Liver (tissue), 10 donors: ENCODE measurements at places on chromosomes 5 and 9. TPM values are rescaled to one million over a fixed set of nuclear protein-coding genes. Genes with fewer than 3 reads are reported as not detected.

DNA sequence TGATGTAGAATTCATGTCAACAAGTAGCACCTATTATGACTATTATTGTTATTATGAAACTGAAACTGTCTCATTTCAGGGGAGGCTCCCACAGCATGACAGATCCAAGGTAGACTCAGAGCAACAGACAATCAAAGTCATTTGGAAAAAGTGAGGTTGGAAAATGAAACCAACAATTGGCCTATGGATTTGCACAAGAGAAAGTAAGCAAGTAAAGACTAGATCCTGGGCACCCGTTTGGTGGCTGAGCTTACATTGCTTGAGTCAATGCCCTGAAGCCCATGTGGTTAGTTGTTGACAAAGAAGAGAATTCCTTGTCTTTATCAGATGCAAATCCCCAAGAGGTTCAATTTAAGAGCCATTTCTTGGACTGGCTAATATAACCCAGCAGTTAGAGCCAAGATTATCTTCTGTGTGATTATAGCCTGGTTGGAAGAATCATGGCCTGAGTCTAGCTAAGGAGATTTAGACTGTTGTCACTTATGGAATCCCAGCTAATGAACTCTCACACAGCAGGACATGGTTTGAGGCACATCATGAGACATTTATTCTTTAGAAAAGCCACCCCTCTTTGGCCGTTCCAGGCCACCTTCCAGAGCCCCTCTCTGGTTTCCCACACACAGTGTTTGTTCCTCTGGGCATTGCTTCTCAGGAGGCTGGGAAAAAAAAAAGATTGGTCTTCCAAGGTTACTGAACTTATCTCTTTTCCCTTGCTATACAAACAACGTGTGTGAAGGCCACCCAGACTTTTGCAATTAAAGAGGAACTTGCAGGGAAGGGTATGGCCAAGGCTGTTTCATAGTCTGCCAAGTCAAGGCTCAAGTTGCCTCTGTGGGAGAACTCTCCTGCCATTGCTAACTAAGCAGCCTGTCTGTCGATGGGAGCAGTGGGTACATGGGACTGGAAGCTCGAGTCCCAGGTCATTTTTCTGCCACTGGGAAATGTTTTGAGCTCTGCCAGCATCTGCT, 399.5 kb downstream of the ENC1 start:
- H3K27ac ChIP-seq = no peak overlapping the region
- H3K36me3 ChIP-seq = no peaks in the 10 kb centered on the region
- no peak for DNase-seq
- H3K4me3 ChIP-seq = no peak overlapping the region

DNA sequence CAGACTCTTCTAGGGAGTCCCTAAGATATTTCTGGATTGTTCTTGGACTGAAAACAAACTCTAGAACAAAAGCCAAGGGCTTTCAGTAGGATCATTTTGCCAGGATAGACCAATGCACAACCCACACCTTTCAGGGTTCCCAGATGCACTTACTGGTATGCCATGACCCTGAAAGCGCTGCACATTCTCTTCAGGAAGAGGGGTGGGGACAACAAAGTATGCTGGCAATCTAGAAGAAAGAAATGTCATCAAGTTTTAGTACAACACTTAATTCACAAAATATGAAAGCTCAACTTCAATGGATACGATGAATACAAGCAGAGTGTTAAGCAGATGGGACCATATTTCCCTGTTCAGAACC, 57.2 kb downstream of the MTMR12 start:
- DNase-seq = no peak
- H3K27me3 ChIP-seq = no peaks in the 10 kb centered on the region
- no peak overlapping the region for H3K4me3 ChIP-seq

DNA sequence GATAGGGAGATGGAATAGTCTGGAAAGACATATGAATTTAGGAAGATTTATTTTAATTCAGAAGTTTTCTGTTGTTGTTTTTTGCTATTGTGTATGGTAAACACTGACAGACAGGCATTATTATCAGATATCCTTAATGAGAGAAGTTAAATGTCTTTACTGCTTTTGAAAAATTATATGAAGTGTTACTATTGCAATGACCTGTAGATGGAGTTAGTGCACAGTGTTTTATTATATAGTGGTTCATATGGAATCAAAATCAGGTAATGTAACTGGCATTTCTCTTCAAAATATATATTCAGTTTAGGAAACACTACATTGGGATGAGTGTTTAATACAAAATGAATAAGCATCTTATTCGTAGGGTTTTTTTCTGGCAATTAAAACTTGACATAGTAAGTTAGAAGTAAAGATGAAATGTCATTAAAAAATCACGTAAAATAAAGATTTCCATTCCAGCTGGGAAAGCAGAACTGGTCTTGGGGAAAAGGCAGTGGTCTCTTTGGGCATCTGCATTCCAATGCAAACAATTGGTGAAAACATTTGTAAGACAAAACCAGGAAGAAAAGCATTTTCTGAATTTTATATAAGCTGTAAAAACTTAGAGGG, 3.9 kb downstream of the GABRA1 start:
- H3K4me1 ChIP-seq = no peaks in the 10 kb centered on the region
- H3K36me3 ChIP-seq = no peaks in the 10 kb centered on the region
- no peak for DNase-seq
- peaks cover 5% of the 10 kb centered on the region for H3K27me3 ChIP-seq
- H3K27ac ChIP-seq = no peak overlapping the region

DNA sequence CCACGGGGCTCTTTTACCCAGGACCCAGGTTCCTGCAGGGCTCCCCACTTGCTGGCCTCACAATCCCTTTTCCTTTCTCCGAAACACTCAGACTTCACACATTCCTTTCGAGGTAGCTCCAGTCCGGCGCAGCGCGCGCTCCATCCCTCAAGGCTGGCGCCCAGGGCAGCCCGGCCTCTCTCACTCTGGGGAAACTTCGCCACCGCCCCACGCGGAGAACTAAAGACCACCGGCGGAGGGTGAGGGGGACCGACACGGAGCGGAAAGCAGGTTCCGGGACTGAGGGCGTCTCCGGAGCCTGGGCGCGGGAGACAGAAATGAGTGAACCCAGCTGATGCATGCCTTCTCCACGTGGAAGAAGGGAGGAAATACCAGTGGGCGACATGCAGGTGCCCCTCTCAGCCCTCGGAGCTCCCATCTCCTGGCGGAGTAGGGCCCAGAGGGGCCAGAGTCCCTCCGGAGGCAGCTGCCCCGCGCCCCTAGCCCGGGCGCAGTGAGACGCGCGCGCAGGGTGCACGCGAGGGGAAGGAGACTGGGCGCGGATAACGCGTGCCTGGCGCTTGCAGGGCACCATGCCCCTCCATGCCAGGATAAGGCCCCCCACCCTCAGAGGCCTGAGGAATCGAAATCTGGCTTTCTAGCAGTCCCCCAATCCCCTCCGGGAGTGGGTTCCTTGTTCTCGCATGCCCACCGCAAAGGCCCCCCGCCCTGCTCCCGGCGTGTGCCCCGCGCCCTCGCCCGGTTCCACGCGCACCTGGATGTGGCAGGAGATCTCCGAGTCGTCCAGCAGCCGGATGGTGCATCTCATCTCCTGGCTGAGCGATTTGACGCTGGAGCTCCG, 650 bp downstream of the FRMD3 start:
- H3K4me3 ChIP-seq = peak overlapping the region; percentile 65
- H3K27ac ChIP-seq = no peak overlapping the region
- H3K36me3 ChIP-seq = no peaks in the 10 kb centered on the region
- DNase-seq = no peak
- H3K27me3 ChIP-seq = no peaks in the 10 kb centered on the region

DNA sequence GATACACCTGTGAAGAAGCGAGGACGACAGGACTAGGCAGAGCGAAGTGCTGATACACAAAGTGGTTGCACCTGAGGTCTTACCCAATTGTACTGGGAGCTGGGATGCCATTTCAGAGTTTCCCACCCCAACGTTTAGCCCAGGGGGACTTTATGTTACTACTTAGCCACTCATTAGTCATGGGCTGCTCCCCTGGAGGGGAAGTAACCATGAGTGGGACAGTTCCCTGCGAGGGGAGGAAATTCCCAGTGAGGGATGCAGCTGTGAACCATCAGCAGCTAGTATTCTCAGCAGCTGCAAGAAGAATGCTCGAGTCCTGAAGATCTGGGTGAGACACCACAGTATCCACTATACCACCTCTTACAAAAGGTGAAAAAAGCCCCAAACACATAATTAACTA, 93.7 kb upstream of the ACTBL2 start:
- H3K27me3 ChIP-seq = no peaks in the 10 kb centered on the region
- no peak overlapping the region for H3K27ac ChIP-seq
- no peak for DNase-seq
- no peak overlapping the region for H3K4me3 ChIP-seq
- no peaks in the 10 kb centered on the region for H3K36me3 ChIP-seq
- H3K4me1 ChIP-seq = no peaks in the 10 kb centered on the region

- H3K27me3 ChIP-seq = no peaks in the 10 kb centered on the region
- H3K36me3 ChIP-seq = no peaks in the 10 kb centered on the region
- no peak overlapping the region for H3K27ac ChIP-seq
- H3K4me1 ChIP-seq = no peaks in the 10 kb centered on the region
These were observed 77.5 kb upstream of the SPATA31D4 start for GRCh38 chr9:81850724-81851123.

GRCh38 chr5:109247986-109248385, 161.8 kb downstream of the PJA2 start:
- DNase-seq = no peak
- H3K4me3 ChIP-seq = no peak overlapping the region
- peaks cover 3% of the 10 kb centered on the region for H3K36me3 ChIP-seq
- H3K27me3 ChIP-seq = no peaks in the 10 kb centered on the region
- H3K4me1 ChIP-seq = no peaks in the 10 kb centered on the region
- no peak overlapping the region for H3K27ac ChIP-seq

BRINP1 gene
- 0.33 TPM for total RNA-seq

EFNA5 gene
- total RNA-seq = 0.93 TPM

TNPO1 gene
- total RNA-seq = 95.8 TPM

OTP gene
- total RNA-seq = not detected

NDFIP1 gene
- 50.2 TPM for total RNA-seq

UCK1 gene
- 34.1 TPM for total RNA-seq
